Hair follicle dermal papilla cell (primary cell): ENCODE measurements at places on chromosomes 11 and 22. TPM values are rescaled to one million over a fixed set of nuclear protein-coding genes. Genes with fewer than 3 reads are reported as not detected.

The HTR3A gene
- total RNA-seq, result not detected in 2 replicates

The NCAM1 gene
- total RNA-seq, result 4.2 and 6.7 TPM in 2 replicates

The MAPK8IP1 gene
- 5.5 and 9.2 TPM in 2 replicates for total RNA-seq

The GAB4 gene
- total RNA-seq, result not detected in 2 replicates

The SCGB1C1 gene
- not detected in 2 replicates for total RNA-seq

The TMEM132A gene
- total RNA-seq, result 16.0 and 20.4 TPM in 2 replicates

The ANGPTL5 gene
- total RNA-seq, result not detected in 2 replicates

The ANO5 gene
- total RNA-seq, result 0.12 and 0.65 TPM in 2 replicates

The OR4D5 gene
- total RNA-seq, result not detected in 2 replicates

The WNT7B gene
- total RNA-seq, result 0.16 TPM in 1 of 2 replicates, not detected in the other

The TYR gene
- total RNA-seq, result 0.16 TPM in 1 of 2 replicates, not detected in the other

The GPHA2 gene
- not detected in 2 replicates for total RNA-seq

The IRAG1 gene
- total RNA-seq, result 11.9 and 12.7 TPM in 2 replicates

The CELF1 gene
- total RNA-seq, result 115 and 140 TPM in 2 replicates

The LRRC55 gene
- not detected in 2 replicates for total RNA-seq

The LDHAL6A gene
- not detected in 2 replicates for total RNA-seq

The OR8D1 gene
- not detected in 2 replicates for total RNA-seq
